ENCODE measurements at places on chromosomes 12 and 14. TPM values are rescaled to one million over a fixed set of nuclear protein-coding genes. Genes with fewer than 3 reads are reported as not detected.
A peak's percentile ranks its signal among the peaks of the same experiment; 100 is the strongest.

DNA sequence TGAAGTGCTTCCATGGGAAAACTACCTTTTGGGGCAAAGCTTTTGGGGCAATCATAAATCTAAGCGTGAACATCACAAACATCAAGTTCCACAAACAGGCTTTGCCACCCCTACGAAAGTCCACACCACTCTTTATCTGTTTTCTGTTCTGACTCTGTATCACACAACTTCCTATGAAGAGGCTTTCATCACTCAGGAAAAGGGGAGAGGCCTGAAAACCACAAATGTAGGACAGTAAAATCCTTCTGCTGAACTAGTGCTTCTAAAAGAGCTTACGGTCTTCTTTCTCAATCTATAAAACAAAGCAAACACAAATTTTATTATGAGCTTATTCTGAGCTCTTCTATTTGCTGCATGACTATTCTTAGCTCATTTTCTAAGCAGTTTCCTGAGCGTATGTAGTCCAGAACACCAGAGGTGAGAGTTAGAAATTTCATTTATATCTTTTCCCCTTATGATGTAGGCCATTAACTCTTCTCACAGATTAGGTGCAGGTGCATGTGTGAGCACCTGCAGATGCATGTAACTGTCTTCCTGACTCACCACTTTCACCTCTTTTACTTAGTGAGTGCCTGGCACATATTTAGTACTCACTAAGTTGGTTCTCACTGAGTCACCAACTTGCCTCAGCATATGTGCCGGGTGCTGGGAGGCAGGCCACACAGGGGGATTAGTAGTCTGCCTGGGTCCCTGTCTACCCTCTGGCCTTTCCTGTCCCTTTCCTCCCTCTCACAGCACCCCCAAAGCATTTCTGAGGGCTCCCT, 32.9 kb upstream of the SYCP3 start:
- H3K36me3 ChIP-seq: peaks cover 12% of the 10 kb centered on the region
- no peaks in the 10 kb centered on the region for H3K27me3 ChIP-seq
- no peak overlapping the region for H3K27ac ChIP-seq
- no peak for DNase-seq
- H3K4me1 ChIP-seq: no peaks in the 10 kb centered on the region
- no peak overlapping the region for H3K4me3 ChIP-seq

TAS2R14 gene
- 1.4 TPM for total RNA-seq

ZNF10 gene
- total RNA-seq: 20.9 TPM

- H3K4me1 ChIP-seq: no peaks in the 10 kb centered on the region
- no peaks in the 10 kb centered on the region for H3K36me3 ChIP-seq
- no peak overlapping the region for H3K27ac ChIP-seq
These were observed 6.3 kb downstream of the FLRT2 start for GRCh38 chr14:85535991-85536832.

- H3K4me1 ChIP-seq: no peaks in the 10 kb centered on the region
- no peak for DNase-seq
- no peak overlapping the region for H3K27ac ChIP-seq
- H3K36me3 ChIP-seq: no peaks in the 10 kb centered on the region
- H3K27me3 ChIP-seq: no peaks in the 10 kb centered on the region
These were observed 497.4 kb downstream of the NPAS3 start for GRCh38 chr14:33435911-33436689.

DNA sequence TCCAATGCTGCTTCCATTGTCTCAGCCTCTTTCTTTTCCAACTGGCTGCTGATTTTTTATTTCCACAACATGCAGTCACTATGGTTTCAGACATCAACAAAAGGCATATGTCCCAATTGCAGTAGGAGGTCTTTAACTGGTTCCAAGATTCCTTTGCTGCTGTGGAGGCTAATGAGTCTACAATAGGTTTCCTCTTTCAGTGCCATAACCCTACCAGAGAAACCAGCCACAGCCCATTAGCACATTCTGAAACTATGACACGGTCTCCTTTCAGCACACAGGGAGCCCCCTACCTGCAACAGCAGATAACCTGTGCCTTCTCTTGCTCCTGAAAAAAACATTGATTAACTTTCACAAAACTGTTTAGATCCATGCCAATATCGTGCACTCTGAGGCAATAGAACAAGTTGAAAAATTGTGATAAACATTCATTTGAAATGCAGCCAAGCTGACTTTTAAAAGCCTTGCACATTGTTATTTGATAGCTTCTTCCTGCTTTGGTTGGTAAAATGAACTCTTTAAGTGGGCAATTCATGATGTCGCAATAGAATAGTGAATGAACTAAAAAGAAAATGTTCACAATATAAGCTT, 32.4 kb downstream of the PLEKHG7 start:
- no peak for DNase-seq
- no peaks in the 10 kb centered on the region for H3K36me3 ChIP-seq
- no peaks in the 10 kb centered on the region for H3K4me1 ChIP-seq
- no peak overlapping the region for H3K4me3 ChIP-seq

MRPL51 gene
- total RNA-seq: 72.6 TPM

GRCh38 chr12:54033980-54034784, 1.3 kb downstream of the HOXC5 start:
- no peak overlapping the region for H3K27ac ChIP-seq
- peak overlapping the region; percentile 47 for H3K4me3 ChIP-seq
- no peaks in the 10 kb centered on the region for H3K36me3 ChIP-seq
- DNase-seq: peak; percentile 56
- peaks cover 44% of the 10 kb centered on the region for H3K27me3 ChIP-seq

RILPL2 gene
- 12.6 TPM for total RNA-seq

DNA sequence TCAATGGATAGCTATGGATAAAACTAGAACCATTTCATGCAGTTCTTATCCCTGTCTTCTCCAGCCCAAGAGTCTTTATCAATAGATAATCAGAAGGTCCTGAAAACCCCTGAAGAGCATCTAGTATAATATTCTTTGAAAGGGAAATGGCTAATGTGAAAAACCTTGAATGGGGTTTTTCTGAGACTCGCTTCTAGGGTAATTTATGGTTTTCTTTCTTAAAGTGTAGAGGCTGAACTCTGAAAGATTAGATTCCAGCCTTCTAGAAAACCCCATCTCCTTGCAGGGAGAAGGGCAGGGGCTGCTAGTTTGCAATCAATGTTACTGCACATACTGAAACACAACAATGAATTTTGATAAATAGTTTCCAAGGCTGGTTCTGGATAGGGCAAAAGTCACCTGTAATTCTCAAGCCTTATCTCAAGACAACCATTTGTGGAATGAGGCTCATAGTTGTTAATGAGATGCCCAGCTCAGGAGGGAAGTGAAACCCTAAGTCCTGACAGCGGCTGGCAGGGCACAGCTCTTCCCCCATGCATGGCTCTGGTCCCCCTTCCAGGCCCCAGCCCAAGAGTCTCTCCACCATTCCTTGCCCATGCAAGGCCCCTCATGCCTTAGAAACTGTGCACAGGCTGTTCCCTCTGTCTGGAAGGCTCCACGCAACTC, 33.7 kb upstream of the PYGL start:
- no peak overlapping the region for H3K4me3 ChIP-seq
- H3K36me3 ChIP-seq: no peaks in the 10 kb centered on the region
- peak; percentile 38 for DNase-seq

NEUROD4 gene
- not detected for total RNA-seq

DNA sequence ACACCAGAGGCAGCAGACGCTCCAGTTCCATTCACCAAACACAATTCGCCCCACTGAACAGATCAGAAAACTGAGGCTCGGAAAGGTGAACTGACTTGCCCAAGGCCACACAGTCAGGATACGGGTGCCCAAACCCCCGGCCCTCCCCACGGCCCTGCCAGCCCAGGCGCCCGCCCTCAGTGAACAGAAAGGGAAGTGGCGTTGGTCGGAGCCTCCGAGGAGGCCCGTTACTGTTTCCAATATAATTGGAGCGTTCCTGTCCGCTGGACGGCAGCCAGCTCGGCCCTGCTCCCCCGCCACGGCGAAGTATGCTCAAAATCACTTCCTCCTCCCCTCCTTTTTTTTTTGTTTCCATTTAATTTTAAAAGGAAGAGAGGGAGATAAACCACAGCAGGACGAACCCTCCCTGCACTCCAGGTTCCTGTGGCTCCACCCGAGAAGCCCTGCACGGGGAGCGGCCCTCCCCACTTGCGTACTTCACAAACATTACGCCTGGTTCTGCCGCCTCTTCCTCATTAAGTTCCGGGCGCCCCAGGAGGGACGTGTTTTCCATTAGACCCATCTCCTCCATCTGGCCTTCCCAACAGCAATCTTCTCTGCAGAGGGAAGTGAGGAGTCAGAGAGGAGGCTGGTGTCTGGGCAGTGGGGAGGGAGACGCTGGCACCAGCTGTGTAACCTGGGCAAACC, 61.1 kb downstream of the NCOR2 start:
- peaks cover 21% of the 10 kb centered on the region for H3K4me1 ChIP-seq
- peaks cover 4% of the 10 kb centered on the region for H3K36me3 ChIP-seq
- H3K4me3 ChIP-seq: no peak overlapping the region
- no peak overlapping the region for H3K27ac ChIP-seq
- peak; percentile 33 for DNase-seq

PROX2 gene
- total RNA-seq: not detected

GRCh38 chr12:69987579-69988091, 162.6 kb downstream of the MYRFL start:
- no peaks in the 10 kb centered on the region for H3K4me1 ChIP-seq
- no peaks in the 10 kb centered on the region for H3K36me3 ChIP-seq
- H3K27ac ChIP-seq: no peak overlapping the region
- no peak for DNase-seq

GRCh38 chr12:29152223-29152868, 3.3 kb downstream of the FAR2 start:
- DNase-seq: peak; percentile 44
- peaks cover 28% of the 10 kb centered on the region for H3K4me1 ChIP-seq
- H3K36me3 ChIP-seq: no peaks in the 10 kb centered on the region

GRCh38 chr12:64172143-64172970, 49.7 kb downstream of the KICS2 start:
- H3K27ac ChIP-seq: no peak overlapping the region
- no peaks in the 10 kb centered on the region for H3K4me1 ChIP-seq
- no peak overlapping the region for H3K4me3 ChIP-seq
- no peaks in the 10 kb centered on the region for H3K36me3 ChIP-seq
- DNase-seq: no peak

- DNase-seq: no peak
- no peak overlapping the region for H3K27ac ChIP-seq
- H3K36me3 ChIP-seq: no peaks in the 10 kb centered on the region
- no peak overlapping the region for H3K4me3 ChIP-seq
- peaks cover 37% of the 10 kb centered on the region for H3K4me1 ChIP-seq
- no peaks in the 10 kb centered on the region for H3K27me3 ChIP-seq
These were observed 29.1 kb downstream of the NGB start for GRCh38 chr14:77241955-77242354.

DNA sequence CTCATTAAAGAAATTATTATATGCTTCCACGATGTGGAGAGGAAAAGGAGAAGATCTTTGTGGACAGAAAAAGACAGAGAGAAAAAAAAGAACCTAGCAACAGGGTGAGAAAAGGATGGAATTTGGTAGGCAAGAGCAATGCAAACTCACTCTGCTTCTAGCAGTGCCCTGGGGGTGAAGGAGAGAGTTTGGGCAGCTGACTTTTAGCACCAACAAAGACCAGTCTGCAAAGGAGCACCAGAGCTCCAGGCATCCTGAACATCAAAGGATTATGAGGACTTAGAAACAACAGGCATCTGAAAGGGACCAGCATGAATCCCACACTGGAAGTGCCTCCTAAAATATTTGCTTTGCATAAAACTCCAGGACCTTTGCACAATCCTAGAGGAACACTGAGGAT, 32.8 kb upstream of the RERG start:
- H3K4me3 ChIP-seq: no peak overlapping the region
- H3K27ac ChIP-seq: no peak overlapping the region
- H3K27me3 ChIP-seq: peaks cover 3% of the 10 kb centered on the region
- no peaks in the 10 kb centered on the region for H3K36me3 ChIP-seq

GRCh38 chr14:105168093-105168420, 519 bp downstream of the JAG2 start:
- peaks cover 23% of the 10 kb centered on the region for H3K4me1 ChIP-seq
- H3K27me3 ChIP-seq: no peaks in the 10 kb centered on the region
- peak overlapping the region; percentile 36 for H3K4me3 ChIP-seq
- no peaks in the 10 kb centered on the region for H3K36me3 ChIP-seq

GRCh38 chr12:64268409-64268808, 46.3 kb upstream of the KICS2 start:
- no peak for DNase-seq
- H3K4me3 ChIP-seq: no peak overlapping the region
- no peaks in the 10 kb centered on the region for H3K4me1 ChIP-seq
- no peaks in the 10 kb centered on the region for H3K27me3 ChIP-seq

GRCh38 chr12:4909734-4910501, at the start of gene KCNA1:
Gene KCNA1, plus strand, starts transcription at chr12:4909905. Its CDS starts 1,474 bp downstream, at chr12:4911379.
- peak within 1 kb of the TSS; percentile 58 for H3K4me3 ChIP-seq
- no peak within 1 kb of the TSS for H3K27ac ChIP-seq
- peaks cover 25% of the 10 kb centered on the region for H3K4me1 ChIP-seq
- H3K27me3 ChIP-seq: peaks cover 3% of the 10 kb centered on the region

GRCh38 chr12:53579545-53579955, 46.6 kb downstream of the ATF7 start:
- peaks cover 12% of the 10 kb centered on the region for H3K4me1 ChIP-seq
- DNase-seq: peak; percentile 23
- H3K27ac ChIP-seq: no peak overlapping the region
- no peaks in the 10 kb centered on the region for H3K27me3 ChIP-seq
- no peak overlapping the region for H3K4me3 ChIP-seq
- H3K36me3 ChIP-seq: peaks cover 3% of the 10 kb centered on the region

PZP gene
- not detected for total RNA-seq

- no peak overlapping the region for H3K27ac ChIP-seq
- no peaks in the 10 kb centered on the region for H3K36me3 ChIP-seq
- no peaks in the 10 kb centered on the region for H3K27me3 ChIP-seq
- no peaks in the 10 kb centered on the region for H3K4me1 ChIP-seq
These were observed 13.9 kb upstream of the OAS1 start for GRCh38 chr12:112892856-112893255.

TGM1 gene
- total RNA-seq: 11.4 TPM

PPP1R13B gene
- 38.6 TPM for total RNA-seq

DNA sequence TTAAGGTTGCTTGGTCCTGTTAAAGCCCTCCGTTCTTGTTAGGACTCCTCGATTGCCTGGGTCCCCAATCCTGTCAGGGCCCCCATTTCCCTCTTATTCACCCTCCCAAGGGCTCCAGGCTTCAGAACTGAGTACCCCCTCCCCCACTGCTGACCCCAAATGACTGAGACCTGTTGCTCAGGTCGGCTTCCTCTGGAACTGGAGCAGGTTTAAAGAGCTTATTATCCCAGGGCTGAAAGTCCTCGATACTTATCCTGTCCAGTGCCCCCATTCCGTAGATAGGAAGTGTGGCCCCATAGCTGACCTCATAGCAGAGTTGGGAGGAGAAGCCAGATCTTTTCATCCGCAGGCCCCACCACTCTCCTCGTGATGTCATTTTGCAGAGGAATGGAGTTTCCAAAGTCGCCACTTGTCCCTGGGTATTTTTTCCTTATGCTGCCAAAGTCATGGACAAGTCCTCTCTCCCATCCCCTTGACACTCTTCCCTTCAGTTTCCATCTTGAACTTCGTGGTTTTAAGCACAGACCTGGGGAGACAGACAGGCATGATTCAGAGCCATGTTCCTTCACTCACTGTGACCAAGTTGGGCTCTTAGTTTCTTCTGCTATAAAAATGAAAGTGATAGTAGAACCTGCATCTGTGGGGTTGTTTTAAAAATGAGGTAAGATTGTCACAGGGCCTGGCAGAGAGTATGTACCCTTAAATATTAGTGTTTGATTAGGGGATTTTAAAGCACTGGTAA, 1.2 kb downstream of the USP30 start:
- H3K4me3 ChIP-seq: peak overlapping the region; percentile 92
- peak; percentile 69 for DNase-seq
- H3K27me3 ChIP-seq: no peaks in the 10 kb centered on the region
- peak overlapping the region; percentile 78 for H3K27ac ChIP-seq
- H3K4me1 ChIP-seq: peaks cover 8% of the 10 kb centered on the region

- H3K27me3 ChIP-seq: no peaks in the 10 kb centered on the region
- peaks cover 4% of the 10 kb centered on the region for H3K36me3 ChIP-seq
- H3K4me1 ChIP-seq: peaks cover 57% of the 10 kb centered on the region
- H3K4me3 ChIP-seq: no peak overlapping the region
These were observed 103.7 kb downstream of the ETV6 start for GRCh38 chr12:11753150-11753499.

POTEG gene
- total RNA-seq: not detected

All from B cell (primary cell).